ENCODE measurements at places on chromosomes 12 and 14.

DNA sequence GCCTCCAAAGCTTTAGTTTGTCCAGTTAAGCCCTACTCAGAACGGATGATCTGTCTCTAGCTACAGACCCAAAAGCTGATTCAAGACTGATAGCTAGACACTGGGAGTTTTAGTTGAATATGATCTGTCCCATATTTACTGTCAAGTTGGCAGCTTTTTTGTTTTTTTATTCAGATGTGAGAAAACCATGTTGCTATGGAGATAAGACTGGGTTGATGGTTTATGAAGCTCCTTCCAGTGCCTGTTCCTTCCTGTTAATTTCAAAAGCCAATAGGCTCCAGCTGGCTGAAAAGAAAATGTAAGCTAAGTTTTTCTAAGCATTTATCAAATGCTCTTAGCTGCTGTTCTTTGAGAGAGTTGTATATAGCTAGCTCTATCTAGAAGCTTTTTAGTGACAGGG is 4.7 kb downstream of the DYNLL1 start:
- DNase-seq = no peak

DNA sequence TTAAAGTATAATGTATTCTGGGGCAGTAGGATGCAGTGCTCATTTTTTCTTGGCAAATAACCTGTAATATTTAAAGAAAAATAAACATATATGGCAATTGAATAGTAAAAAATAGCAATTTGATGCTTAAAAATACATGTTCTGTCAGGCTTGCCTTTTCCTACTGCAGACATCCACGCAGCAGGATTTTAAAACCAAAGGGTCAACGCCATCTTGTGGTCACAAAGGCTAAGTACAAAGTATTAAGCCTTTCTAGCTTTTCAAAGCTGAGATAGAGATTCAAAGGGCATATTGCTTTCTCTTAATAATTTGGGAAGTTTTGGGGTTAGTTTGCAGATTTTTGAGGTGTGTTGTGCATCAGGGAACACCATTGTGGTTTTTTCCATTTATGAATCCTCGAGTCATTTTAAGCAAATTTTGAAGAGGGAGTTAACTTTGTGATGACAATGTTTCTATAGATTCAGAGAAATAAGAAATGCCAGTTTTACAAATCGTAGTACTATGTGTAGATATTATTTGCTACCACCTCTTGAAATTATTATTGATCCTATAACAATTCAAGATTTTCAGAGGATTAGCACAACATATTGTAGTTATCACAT is 4.7 kb upstream of the CCER1 start:
- no peak for DNase-seq

DNA sequence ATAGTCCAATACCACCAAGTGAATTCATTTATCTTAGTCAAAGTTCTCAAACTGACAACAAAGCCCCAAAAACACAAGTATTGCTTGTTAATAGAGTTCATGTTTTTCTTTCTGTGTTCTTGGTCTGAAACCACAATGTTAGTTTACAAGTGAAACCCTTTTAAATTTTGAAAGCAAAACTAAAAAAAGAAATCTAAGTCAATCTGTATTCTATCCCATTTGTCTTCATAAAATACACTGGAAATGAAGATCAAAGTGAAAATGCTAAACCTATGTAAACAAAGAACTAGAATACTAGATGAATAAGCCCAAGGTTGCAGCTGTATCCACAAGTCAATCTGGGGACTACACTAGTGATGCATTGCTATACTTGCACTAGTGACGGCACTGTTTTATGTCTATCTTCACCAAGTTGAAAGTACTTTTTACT is 10.4 kb downstream of the MAP4K5 start:
- DNase-seq = no peak

- DNase-seq = peak; percentile 42
Measured at GRCh38 chr14:77302926-77303325, 17.8 kb downstream of the POMT2 start.

- no peak for DNase-seq
Measured at GRCh38 chr14:94773061-94773648, 3.2 kb upstream of the GSC start.

DNA sequence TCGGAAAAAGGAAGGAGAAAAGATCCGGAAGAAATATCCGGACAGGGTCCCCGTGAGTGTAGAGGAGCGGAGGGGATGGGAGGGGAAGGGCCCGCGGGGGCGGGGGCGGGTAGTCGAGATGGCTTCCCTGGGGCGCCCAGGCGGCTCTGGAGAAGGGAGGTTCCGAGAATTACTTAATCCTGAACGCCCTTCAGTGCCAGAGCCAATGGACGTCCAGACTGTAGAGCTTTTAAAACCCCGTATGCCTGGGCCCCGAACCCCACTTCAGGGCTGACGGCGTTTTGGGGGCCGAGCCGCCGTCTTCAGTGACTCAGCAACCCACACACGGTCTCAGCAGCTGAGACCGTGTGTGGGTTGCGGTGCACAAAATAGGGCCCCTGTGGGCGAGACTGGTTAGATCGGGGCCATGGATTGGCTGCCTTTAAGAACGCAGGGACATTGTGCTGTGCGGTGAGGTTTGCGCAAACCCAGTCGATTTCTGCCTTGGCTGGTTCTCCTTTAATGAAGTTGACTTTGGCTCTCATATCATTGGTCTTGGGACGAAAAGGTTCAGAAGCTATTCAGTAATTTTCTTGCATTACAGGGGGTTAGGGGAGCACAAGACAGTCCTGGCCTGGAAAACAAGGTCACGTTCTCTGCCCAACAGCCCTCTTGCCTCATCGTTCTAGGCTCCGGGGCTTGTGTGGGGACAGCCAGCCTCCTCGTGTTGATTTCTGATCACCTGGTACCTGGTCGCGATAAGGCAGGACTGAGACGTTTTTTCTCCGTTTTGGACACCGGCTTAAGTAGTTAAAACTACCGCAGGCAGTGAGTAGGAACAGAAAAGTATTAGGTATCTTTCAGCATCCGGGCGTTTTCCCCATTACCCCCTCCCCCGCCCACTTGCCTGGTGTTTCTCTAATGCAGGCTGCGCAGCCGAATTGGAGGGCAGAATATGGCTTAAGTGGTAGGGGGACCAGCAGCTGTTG is 775 bp downstream of the GABARAPL1 start:
- peak; percentile 79 for DNase-seq

DNA sequence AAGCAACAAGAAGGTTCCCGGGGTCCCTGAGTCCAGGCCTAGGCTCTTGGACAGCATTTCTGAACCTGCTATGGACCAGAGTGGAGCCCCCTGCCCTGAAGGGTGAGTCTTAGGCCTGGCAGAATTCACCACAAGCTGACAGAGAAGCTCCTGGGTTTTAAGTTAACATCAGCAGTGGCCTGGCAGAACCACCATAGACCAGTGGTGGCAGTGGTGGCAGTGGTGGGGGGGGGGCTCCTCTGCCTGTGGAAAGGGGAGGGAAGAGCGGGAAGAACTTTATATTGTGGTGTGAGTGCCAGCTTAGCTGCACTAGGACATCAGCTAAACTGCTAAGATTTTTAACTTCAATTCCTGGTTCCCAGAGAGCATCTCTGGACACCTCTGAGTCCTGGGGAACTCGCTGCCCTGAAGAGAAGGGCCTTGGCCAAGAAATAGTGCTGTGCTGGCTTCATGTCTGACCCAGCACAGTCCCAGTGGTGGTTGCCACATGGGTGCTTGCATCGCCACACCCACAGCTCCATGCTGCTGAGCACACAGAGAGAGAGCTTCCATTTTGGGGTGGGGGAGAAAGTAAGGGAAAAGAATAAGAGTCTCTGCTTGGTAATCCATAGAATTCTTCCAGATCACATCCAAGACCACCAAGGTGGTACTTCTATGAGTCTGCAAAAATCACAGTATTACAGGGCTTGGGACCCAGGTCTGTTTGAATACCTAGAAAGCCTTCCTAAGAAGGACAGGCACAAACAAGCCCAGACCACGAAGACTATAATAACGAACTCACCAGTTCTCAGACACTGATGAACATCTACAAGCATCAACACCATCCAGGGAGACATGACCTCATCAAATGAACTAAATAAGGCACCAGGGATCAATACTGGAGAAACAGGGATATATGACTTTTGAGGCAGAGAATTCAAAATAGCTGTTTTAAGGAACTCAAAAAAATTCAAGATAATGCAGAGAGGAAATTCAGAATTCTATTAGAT is 20.4 kb upstream of the RNF212B start:
- no peak for DNase-seq

DNA sequence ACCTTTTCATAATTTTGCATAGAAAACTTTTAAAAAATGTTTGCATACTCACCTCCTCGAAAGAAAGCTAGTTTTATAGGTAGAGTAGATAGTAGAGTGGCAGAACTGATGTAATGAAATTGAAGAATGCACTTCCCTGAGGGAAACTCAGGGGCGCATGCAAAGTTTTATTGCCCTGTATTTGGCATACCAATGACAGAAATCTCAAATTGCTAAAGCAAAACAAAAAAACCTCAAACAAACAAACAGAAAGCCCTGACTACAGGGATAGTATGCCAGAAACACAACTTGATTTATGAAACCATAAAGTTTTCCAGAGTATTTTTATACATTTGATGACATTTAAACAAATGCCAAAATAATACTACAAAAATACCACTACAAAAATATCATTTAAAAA is 1.8 kb downstream of the RASSF9 start:
- no peak for DNase-seq

DNA sequence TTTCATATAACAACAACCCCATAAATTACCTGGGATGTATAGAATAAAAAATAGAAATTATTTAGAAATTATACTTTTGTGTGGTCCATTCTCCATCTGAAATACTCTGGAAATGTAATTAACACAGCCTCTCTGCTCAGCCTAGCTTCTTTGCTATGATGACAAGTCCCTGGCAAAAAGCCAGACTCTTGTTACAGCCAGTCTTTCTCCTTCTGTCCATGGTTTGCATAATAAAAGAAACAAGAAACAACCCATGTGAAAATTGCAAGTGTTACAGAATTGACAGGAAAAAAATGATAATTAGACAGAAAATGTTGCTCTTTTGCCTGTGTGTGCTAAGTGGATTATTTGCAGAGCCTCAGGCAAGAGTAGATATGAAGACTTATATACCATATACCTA is 61.3 kb downstream of the C12orf50 start:
- DNase-seq = no peak

- no peak for DNase-seq
Measured at GRCh38 chr14:104471114-104471513, 108.5 kb upstream of the C14orf180 start.

DNA sequence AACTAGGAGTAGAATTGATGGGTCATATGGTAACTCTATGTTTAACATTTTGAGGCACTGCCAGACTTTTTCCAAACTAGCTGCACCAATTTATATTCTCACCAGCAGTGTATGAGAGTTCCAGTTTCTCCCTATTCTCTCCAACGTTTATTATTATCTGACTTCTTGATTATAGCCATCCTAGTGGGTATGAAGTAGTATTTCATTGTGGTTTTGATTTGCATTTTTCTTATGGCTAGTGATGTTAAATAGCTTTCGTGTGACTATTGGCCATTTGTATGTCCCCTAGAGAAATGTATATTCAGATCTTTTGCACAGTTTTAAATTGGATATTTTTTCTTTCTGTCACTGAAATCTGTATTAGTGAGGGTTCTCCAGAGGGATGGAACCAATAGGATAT is 37.8 kb downstream of the HELB start:
- no peak for DNase-seq

- peak; percentile 35 for DNase-seq
Measured at GRCh38 chr12:92503029-92503931, 199.5 kb upstream of the PLEKHG7 start.

GRCh38 chr12:34295366-34296142 is 273.3 kb downstream of the ALG10 start:
- no peak for DNase-seq

- DNase-seq = no peak
Measured at GRCh38 chr14:105096206-105096875, 31.1 kb upstream of the GPR132 start.

DNA sequence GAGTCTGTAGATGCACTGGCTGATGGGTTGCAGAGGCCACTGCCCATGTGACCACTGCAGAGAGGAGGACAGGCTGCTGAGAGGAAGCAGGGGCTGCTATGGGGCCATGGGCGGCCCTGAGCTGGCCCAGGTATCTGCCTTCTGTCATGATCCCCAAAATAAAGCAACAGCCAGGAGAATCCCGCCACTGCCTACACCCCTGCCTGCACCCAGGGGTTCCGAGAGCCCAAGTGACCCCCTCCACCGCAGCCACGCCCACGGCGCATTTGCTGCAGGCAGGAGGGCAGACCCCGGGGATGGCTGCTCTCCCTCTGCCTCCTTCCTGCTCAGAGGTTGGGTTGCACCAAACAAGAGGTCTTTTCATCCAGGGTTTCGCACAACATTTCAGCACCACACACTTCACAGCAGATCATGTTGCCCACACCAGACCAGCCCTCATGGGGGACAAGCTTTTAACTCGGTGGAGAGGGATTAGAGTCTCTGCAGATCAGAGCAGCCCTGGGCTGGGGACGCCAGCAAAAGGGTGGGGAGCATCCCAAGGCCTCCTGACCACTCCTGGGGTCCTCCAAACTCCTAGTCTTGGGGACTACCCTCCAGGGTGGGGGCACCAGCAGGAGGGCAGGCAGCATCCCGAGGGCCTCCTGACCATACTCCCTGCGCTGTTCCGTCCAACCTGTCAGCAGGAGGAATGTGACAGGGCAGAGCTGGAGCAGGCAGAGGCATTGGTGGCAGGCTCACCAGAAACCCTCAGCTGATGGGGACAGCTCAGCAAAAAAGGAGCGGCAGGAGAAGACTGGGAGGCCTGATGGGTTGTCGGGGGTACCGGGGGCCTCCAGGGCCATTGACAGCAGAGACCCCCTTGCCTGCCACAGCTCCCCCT is 14.1 kb downstream of the CCDC85C start:
- no peak for DNase-seq

DNA sequence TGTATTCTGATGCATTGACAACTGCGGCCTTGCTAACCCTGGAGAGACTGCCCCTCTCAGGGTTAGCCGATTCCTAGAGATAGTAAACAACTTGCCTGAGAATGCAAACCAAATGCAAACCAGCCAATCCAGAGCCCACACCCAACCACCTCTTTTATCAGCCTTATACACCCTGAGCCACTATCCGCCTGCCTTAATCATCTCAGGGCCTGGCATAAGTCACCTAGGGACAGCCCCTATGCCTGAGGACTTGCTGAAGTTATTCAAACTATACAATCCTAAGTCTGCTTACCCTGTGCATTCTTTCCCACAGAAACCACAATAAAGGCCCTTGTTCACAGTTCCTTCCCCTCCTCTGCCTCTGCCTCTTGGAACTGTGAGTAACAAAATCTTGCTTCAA is 177.2 kb downstream of the KCNA5 start:
- peak; percentile 24 for DNase-seq

DNA sequence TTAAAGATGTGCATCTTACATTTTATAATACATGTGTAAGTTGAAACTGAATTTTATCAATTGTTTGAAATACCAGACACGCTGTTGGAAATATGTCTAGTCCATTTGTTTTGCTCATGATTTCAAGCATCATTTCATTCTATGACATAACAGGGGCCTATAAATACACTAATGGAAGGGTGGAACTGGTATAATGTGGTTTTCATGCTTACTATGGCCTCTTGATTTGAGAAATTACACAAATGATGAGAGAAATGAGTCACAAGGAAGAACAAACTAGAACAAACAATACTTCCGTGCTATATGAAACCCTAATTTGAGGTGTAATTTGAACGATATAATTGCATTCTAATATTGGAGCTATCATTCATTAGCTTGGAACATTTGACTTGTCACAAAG is 663.4 kb downstream of the SLC16A7 start:
- DNase-seq = no peak

- peak; percentile 91 for DNase-seq
Measured at GRCh38 chr12:6953442-6954315, 2.5 kb downstream of the PTPN6 start.

Measured in stimulated activated naive CD8-positive, alpha-beta T cell treated with anti-CD3 and anti-CD28 coated beads, Interleukin-15, Interleukin-2, amounts not matched to agents 100 U/mL and 50 U/mL, for 24 hours (primary cell).